ENCODE measurements at places on chromosomes 1 and 21.

GRCh38 chr1:161019751-161020495, 1.0 kb downstream of the F11R start:
- peak overlapping the region; percentile 75 for H3K4me3 ChIP-seq
- peak overlapping the region; percentile 33 for H3K27ac ChIP-seq
- H3K4me1 ChIP-seq: peaks cover 19% of the 10 kb centered on the region

DNA sequence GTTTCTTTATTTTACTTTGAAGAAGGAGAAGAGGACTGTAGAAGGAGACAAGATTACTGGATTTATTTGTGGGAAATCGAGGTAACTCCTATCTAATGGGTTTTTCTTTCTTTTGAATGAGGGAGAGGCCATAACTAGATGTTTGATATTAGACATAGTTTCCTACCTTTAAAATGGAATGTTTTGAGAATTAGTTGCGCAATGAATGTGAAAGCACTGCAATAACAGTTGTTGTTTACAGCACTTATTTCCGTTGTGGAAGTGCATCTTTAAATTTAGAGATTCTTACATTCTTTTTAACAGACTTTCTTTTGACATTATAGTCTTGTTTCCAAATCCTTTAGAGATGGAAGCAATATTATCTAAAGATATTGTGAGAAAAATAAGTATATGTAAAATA, 229.0 kb downstream of the SRGAP2C start:
- DNase-seq: no peak
- no peaks in the 10 kb centered on the region for H3K4me1 ChIP-seq
- H3K27ac ChIP-seq: no peak overlapping the region
- H3K4me3 ChIP-seq: no peak overlapping the region

DNA sequence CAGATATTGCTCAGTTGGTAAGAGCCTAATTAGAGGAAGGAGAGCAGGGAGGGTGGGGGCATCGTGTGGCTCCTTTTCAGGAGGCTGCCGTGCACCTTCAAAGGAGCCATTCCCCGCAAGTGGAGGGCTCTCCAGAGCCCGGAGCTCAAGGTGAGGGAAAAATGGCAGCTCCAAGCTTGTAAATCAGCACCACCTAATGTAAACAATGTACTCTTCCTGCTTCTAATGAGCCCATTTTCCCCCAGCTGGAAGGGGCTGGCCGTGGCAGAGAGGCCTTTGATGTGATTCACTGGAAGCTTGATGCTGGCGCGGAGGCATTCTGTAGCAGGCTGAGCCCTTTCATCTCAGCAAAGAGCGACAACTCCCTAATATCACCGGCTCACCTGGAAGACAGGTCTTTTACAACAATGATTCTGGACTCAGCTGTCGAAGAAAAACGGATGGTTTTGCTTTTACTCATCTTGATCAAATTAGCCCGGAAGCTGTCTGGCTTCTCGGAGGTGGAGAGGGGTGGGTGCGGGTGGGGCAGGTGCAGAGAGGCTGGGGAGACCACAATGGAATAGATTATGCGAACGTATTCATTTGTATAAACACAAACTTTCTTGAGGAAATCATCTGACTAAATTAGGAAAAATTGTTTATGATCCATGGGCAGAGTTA, 112.5 kb downstream of the RRAGC start:
- H3K36me3 ChIP-seq: no peaks in the 10 kb centered on the region
- no peak overlapping the region for H3K4me3 ChIP-seq
- no peaks in the 10 kb centered on the region for H3K27me3 ChIP-seq

- no peak for DNase-seq
- H3K36me3 ChIP-seq: no peaks in the 10 kb centered on the region
- no peak overlapping the region for H3K27ac ChIP-seq
- H3K27me3 ChIP-seq: no peaks in the 10 kb centered on the region
Observed at GRCh38 chr1:174923820-174924219, 75.9 kb upstream of the CACYBP start.

DNA sequence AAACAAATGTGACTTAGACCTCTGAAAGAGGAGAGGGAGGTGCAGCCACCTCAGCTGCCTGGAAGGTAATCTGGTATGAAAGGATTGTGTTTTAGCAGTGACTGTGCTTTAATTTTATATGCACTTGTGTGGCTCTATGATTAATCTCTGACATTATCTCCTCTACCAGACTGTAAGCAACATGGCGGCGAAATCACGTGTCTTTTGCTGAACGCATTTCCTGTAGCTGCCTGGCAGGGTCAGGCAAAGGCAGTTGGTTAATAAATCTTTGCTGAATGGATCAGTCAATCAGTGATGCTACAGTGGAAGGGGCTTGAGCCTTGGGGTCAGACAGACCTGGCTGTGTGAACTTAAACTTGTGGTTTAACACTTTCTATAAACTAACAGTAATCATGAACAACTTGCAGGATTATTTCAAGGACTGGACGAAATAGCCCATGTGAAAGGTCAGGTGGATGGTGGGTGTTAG, 96.9 kb downstream of the ADSS2 start:
- H3K27ac ChIP-seq: no peak overlapping the region
- no peak for DNase-seq
- no peaks in the 10 kb centered on the region for H3K36me3 ChIP-seq
- H3K4me1 ChIP-seq: peaks cover 22% of the 10 kb centered on the region

DNA sequence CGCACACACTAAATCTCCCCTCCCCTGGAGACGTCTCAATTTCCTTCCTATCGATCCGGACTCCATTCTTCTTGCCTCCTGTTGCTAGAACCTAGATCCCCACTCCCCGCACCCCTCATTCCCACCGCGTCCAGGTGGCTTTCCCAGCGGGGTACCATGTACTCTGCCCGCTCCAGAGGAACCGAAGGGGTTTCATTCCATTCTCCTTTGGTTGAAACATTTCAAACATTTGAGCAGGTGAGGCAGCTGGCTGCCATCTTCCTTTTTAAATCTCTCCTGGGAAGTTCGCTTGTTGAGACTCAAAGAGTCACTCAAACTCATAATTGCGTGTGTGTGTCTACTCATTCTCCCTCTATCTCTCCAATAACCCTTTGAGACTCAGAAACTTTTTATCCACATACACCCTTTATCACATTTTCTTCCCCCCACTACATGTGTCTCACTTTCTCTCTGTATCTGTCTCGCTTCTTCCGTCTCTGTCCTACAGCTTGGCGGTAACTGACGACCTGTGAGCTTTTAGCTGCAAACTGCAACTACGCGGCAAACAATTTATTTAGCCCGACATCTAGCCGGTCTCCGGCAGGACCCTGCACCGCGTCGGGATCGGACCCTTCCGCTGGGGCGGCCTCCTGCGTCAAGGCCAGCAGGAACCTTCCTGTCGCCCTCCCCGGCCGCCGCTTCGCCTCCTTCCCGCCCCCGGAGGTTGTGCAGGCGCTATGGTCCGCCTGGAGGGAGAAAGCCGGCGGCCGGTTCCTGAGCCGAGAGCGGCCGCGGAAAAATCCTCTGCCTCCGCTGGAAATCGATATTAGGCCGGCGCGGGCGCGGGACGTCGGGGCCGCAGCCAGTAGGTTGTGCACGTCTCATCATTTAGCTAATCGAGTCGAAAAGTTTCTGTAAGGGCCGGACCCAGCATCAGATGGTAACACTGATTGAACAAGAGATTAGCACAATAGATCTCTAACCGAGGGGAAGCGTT, 3.0 kb upstream of the FOXD3 start:
- H3K36me3 ChIP-seq: no peaks in the 10 kb centered on the region
- no peak overlapping the region for H3K4me3 ChIP-seq
- H3K27me3 ChIP-seq: peaks cover 9% of the 10 kb centered on the region
- no peak for DNase-seq

GRCh38 chr1:237711281-237711680, 179.4 kb downstream of the ZP4 start:
- H3K4me3 ChIP-seq: no peak overlapping the region
- DNase-seq: no peak
- no peaks in the 10 kb centered on the region for H3K27me3 ChIP-seq
- H3K36me3 ChIP-seq: no peaks in the 10 kb centered on the region
- H3K27ac ChIP-seq: no peak overlapping the region

DNA sequence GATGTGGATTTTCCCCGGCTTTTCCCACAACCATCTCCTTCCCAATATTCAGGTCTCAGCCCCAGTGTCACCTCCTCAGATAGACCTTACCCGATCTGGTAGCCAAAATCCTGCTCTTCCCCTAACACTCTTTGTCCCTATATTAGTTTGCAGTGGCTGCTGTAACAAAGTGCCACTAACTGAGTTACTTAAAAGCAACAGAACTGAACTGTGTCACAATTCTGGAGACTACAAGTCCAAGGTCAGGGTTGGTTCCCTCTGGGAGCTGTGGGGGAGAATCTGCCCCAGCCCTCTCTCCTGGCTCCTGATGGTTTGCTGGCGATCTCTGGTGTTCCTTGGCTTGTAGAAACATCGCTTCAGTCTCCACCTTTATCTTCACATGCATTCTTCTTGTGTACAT, 64.0 kb downstream of the NENF start:
- no peak for DNase-seq
- no peak overlapping the region for H3K4me3 ChIP-seq
- H3K4me1 ChIP-seq: peaks cover 17% of the 10 kb centered on the region
- no peaks in the 10 kb centered on the region for H3K36me3 ChIP-seq
- no peak overlapping the region for H3K27ac ChIP-seq

GRCh38 chr21:31273278-31273677, 70.8 kb downstream of the TIAM1 start:
- H3K4me3 ChIP-seq: no peak overlapping the region
- H3K27me3 ChIP-seq: no peaks in the 10 kb centered on the region
- no peaks in the 10 kb centered on the region for H3K36me3 ChIP-seq
- H3K4me1 ChIP-seq: no peaks in the 10 kb centered on the region
- no peak for DNase-seq

DNA sequence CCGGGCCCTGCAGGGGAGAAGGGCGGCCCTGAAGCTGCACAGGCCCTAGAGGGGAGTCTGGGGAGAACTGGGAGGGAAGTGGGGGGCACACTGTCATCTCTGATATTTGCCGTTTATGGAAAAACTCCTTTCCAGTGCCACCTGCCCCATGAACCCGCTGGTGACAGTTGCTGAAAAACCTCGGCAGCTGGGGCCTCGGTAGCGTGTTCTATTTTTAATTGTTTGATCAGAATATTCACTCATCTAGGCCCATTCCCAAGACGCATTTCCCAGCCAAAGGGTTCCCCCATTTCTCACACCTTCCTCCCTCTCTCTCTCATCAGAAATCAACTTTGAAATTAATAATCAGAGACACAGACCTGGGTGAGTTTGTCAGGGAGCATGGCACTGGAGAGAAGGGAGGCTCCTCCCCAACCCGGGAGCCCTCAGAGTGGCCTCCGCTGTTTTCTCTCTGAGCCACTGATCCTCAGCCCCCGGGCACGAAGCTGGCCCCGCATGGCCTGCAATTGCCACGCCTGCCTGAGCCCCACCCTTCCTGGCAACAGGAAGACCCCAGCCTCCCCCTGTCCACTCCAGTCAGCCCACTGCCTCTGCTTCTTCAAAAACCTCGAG, 111.1 kb downstream of the CASZ1 start:
- H3K36me3 ChIP-seq: no peaks in the 10 kb centered on the region
- DNase-seq: no peak
- no peak overlapping the region for H3K27ac ChIP-seq
- no peak overlapping the region for H3K4me3 ChIP-seq
- no peaks in the 10 kb centered on the region for H3K27me3 ChIP-seq

DNA sequence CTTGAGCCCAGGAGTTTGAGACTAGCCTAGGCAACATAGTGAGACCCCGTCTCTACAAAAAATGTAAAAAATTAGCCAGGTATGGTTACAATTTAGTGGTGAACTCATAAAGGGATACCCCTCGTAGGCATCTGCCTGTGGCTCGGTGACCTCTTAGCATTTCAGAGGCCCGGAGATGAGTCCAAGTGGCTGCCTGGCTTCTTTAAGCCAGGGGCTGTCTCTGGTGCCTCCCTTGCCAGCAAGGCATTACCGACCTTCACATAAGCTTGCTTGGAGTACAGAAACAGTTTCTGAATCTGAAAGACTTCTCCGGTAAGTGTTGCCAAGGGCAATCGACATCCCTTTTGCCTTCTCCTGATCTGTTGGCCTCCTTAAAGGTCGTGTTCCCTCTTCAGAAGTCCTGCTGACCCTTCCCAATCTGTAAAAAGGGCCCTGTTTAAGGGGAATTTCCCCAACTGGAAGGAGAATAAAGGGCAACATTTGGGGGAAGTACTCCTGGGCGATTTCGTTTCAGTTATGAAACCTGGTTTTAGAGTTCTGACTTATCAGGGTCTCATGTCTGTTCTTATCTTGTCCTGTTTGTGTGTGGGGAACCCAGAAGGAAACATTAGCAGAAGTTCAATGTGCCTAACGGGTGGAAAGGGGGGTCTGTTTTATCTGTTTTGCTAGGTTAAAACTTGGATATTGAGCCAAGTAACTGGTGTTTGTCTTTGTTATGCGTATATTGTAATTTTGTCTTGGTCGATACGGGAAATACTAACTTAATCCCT, 32.9 kb downstream of the KIFAP3 start:
- H3K4me1 ChIP-seq: no peaks in the 10 kb centered on the region
- H3K27ac ChIP-seq: no peak overlapping the region
- no peak overlapping the region for H3K4me3 ChIP-seq
- no peak for DNase-seq

DNA sequence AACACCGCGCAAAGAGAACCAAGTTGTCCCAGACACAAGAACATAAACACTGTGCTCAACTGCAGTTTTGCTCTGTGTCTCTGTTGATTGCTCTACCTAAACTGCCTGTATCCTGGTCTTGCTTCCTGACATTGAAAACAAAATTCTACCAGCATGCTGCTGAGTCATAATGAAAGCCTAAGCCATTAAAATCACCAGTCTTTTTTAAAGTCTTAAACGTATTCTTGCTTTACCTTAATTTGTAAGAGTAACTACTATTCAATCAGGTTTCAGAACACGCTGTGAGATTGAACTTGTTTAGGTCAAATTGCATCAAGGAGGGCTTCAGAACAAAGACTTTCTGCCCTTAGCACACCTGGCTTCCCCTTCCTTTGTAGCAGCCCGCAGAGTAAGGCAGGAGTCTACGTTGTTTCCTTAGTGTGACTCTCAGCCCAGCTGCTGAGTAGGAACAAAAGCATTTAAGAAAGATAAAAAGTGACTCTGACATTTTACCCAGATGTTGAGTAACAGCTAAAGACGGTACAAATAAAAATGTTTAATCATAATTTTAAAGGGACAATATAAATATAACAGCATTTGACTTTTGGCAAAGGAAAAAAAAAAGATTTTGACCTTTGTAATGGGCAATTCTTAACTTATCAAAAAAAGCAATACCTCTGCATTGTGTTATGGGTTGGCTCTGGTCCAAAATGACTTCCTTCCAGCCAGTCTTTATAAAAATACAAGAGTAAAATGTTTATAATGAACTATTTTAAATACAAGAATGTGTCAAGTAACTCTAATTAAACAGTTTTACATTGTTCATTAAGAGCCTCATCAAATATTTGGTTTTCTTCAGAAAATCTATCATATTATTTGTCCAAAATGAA, 186.9 kb upstream of the ADGRL4 start:
- no peaks in the 10 kb centered on the region for H3K36me3 ChIP-seq
- no peaks in the 10 kb centered on the region for H3K4me1 ChIP-seq
- no peak overlapping the region for H3K27ac ChIP-seq
- no peak overlapping the region for H3K4me3 ChIP-seq
- no peaks in the 10 kb centered on the region for H3K27me3 ChIP-seq

- H3K27ac ChIP-seq: no peak overlapping the region
- no peaks in the 10 kb centered on the region for H3K27me3 ChIP-seq
- no peak overlapping the region for H3K4me3 ChIP-seq
- no peaks in the 10 kb centered on the region for H3K4me1 ChIP-seq
- DNase-seq: no peak
Observed at GRCh38 chr1:239619190-239619589, 232.8 kb downstream of the CHRM3 start.

GRCh38 chr1:154342836-154343472, 17.6 kb downstream of the ATP8B2 start:
- H3K36me3 ChIP-seq: peaks cover 22% of the 10 kb centered on the region
- H3K27ac ChIP-seq: no peak overlapping the region
- no peak for DNase-seq
- H3K4me1 ChIP-seq: no peaks in the 10 kb centered on the region

- H3K36me3 ChIP-seq: no peaks in the 10 kb centered on the region
- no peak overlapping the region for H3K27ac ChIP-seq
- no peak for DNase-seq
- no peak overlapping the region for H3K4me3 ChIP-seq
- H3K4me1 ChIP-seq: peaks cover 3% of the 10 kb centered on the region
Observed at GRCh38 chr1:192984080-192984479, 75.1 kb downstream of the UCHL5 start.

Data from GM12878 (cell line).